Esophagus muscularis mucosa (tissue), 4 donors: ENCODE measurements at places on chromosomes 3 and 15. TPM values are rescaled to one million over a fixed set of nuclear protein-coding genes. Genes with fewer than 3 reads are reported as not detected.

- DNase-seq = no peak
These were observed 35.2 kb upstream of the CDAN1 start for GRCh38 chr15:42772144-42772543.

DNA sequence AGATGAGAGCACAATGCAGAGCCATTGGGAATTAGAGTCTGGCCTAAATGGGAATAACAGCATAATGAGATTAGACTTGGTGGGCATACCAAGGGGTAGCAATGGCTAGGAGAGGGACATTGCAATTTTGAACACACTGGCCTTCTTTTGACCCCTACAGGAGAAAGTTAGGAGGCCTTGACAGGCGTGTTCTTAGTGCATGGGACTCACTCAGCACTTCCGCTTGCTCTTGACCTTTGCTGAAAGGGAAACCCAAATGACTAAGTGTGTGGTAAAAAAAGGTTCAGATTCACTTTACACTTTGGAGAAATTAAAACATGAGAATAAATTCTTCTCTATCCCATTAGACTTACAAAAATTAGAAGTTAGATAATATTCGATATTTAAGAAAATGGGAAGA lies 317.4 kb downstream of the DIPK2A start:
- DNase-seq = no peak

DNA sequence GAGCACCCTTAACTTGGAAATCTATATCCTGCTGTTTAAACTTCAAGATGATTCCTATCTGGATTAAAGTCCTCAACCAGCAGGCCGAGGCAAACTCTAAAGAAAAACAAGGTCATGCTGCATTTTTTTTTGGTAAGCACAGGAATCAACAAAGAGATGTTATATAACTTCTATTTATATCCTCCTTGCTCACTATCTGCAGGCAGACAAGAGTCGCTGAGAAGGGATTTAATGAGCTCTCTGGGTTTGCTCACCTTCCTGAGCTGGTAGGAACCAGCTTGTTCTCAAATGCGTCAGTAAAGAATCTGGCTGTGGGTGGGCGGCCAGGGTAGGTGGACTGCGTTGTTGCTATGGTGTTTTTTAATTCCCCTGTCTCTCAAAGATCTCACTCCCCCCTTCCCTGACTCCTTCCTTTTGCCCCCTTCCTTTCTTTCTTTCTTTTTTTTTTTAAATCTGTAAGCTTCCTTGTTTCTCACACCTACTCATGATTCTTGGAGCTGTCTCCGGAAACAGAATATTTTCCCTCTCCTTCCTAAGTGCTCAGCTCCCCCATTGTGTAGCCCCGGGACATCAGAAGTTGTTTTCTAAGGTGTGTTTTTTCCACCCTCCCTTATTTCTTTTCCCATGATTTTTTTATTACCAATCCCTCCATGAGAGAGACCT lies 228.8 kb upstream of the BHLHE40 start:
- DNase-seq = no peak

GRCh38 chr3:146093896-146094295 lies 67.1 kb downstream of the PLOD2 start:
- DNase-seq = no peak

- no peak for DNase-seq
These were observed 23.1 kb downstream of the TP53BP1 start for GRCh38 chr15:43469867-43470266.

DNA sequence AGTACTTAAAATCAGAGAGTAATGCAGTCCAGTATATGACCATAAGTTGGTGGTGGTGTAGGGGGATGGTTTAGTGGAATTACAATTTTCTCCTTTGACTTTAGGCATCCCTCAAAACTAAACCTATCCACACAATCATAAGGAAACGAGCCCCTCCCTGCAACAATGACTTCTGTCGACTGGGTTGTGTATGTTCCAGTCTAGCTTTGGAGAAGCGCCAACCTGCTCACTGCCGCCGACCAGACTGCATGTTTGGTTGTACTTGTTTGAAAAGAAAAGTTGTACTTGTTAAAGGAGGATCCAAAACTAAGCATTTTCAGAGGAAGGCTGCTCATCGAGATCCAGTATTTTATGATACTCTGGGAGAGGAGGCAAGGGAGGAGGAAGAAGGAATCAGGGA lies 52.8 kb downstream of the MGA start:
- no peak for DNase-seq

DNA sequence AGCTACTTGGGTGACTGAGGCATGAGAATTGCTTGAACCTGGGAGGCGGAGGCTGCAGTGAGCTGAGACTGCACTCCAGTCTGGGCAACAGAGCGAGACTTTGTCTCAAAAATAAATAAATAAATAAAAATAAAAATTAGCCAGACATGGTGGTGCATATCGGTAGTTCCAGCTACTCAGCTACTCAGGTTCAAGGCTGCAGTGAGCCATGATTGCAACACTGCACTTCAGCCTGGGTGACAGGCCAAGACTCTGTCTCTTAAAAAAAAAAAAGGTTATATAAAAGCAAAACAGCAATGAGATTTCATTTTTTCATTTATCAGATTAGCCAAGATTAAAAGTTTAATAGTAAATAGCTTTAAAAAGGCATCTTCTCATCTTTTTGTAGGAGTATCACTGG lies 2.9 kb downstream of the TGM4 start:
- no peak for DNase-seq

- DNase-seq = no peak
These were observed 79.9 kb upstream of the SLC25A26 start for GRCh38 chr3:66140743-66141372.

- no peak for DNase-seq
These were observed 1.3 kb downstream of the TCF12 start for GRCh38 chr15:56919609-56920366.

DNA sequence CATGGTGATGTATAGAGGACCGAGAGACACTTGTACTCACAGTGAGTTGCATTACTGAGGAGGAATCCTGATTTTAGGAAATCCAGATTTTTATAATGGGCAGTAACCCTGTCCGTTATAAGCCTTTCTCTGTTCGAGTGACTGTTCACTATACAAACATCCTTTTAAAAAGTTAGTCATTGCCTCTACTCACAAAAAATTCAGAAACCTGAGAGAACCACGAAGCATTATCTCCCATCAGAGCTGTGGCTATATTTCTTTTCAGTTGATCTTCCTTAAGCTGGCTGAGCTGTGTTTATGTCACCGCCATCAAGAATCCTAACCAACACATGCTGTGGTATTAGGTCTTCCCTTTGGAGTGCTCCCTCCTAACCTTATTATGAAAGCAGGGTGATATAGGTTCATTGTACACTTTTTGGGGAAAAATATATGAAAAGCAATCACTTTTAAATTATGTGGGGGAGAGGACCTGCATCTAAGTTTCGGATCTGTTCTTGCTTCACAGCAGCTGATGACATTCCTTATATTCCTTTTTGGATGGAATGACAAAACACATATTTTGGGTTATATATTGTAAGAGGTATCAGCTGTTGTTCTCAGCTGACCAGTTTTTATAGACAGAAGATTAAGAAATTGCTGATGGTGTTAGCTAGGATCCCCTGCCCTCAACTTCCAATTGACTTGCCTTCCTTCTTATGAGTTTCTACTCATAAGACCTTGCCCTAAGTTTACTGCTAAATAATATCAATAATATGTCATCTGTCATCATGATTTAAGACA lies 465.9 kb upstream of the RASGRP1 start:
- DNase-seq = no peak

GRCh38 chr3:24704496-24704895 lies 209.8 kb upstream of the THRB start:
- DNase-seq = no peak

DNA sequence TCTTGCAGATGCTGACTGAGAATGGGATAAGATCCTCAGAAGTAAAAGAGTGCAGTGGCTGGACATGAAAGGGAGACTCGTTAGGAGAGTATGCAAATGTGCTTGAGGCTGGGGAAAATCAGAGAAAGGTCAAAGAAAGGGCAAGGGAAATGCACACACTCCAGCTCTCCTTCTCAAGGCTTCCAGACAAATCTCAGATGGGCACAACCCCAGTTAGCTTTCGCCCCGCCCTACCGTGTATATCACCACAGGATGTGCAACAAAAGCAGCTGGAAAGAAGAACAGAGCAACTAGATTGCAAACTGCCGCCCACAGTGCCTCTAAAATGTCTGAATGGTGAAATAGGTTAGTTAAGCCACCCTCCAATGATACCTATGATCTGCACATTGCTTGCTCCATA lies 63.9 kb downstream of the CERS3 start:
- DNase-seq = no peak

- DNase-seq = no peak
These were observed 124.5 kb downstream of the CACNA1D start for GRCh38 chr3:53618936-53619335.

GRCh38 chr3:53506763-53507145 lies 12.3 kb downstream of the CACNA1D start:
- no peak for DNase-seq

GRCh38 chr3:44988073-44988472 lies 12.0 kb downstream of the EXOSC7 start:
- DNase-seq = no peak

- DNase-seq = no peak
These were observed 105.1 kb downstream of the ZMAT3 start for GRCh38 chr3:178966299-178967176.

GRCh38 chr15:25067725-25068309 lies 113.0 kb downstream of the SNRPN start:
- no peak for DNase-seq

- no peak for DNase-seq
These were observed 92.3 kb downstream of the FOXP1 start for GRCh38 chr3:71491154-71491752.

- DNase-seq = no peak
These were observed 13.9 kb upstream of the C15orf61 start for GRCh38 chr15:67506775-67507747.

DNA sequence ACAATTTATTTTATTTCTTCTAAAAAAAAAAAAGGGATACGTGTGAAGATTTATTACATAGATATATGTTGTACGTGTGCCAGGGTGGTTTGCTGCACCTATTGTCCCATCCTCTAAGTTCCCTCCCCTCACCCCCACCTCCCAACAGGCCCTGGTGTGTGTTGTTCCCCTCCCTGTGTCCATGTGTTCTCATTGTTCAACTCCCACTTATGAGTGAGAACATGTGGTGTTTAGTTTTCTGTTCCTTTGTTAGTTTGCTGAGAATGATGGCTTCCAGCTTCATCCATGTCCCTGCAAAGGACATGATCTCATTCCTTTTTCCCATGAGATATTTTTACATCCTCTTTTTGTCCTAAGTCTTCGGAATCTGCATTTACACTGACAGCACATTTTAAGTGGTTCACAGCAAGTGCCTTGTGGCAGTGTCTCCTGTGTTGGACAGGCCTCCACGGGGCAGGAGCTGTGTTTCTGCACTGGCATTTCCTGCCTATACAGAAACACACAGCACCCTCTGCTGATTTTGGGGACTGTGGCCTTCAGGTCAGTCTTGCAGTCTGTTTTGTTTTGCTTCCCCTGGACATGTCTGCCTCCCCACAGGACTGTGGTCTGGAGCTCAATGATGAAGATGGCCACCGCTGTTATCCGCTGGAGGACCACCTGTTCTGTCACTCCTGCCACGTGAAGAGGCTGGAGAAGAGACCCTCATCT lies 12.7 kb upstream of the SACM1L start:
- no peak for DNase-seq

GRCh38 chr3:99662838-99663570 lies 24.6 kb downstream of the COL8A1 start:
- no peak for DNase-seq

GRCh38 chr3:100775226-100775625 lies 65.9 kb downstream of the TFG start:
- no peak for DNase-seq

DNA sequence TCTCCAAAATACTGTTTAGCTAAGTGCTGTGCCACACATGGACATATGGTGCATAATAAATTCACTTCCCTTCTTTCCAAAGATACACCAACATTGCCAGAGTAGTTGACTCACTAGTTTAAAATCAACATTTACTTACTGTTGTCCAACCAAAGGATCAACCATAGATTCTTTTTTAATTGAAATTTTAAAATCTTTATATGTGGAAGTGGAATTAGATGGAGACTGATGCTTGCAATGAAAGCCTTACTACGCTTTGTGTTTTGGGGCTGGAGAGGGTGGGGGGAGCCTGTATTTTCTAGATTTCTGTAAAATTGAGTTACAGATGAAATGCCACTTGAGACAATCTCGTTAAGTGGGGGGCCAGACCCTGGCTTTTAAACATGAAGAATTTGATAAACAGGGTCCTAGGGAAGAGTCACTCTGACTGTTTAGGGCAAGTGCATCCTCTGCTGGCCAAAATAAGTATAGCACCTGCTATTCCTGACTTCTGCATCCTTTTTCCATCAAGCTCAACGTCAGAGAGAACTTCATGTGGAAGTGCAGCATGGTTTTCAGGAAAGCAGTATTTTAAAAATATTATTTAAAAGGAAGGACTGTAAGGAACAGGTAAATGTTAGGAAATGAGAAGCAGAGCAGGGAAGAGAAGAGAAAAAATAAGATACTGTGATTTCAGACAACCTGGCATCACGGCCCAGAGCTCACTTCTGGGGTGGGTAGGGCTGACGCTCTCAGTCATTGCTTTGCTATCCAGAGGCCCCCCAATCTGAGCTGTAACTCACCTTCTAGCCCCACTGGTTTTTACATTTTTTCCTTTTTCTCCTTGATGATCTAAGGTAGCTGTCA lies 76.7 kb downstream of the BOC start:
- no peak for DNase-seq

DNA sequence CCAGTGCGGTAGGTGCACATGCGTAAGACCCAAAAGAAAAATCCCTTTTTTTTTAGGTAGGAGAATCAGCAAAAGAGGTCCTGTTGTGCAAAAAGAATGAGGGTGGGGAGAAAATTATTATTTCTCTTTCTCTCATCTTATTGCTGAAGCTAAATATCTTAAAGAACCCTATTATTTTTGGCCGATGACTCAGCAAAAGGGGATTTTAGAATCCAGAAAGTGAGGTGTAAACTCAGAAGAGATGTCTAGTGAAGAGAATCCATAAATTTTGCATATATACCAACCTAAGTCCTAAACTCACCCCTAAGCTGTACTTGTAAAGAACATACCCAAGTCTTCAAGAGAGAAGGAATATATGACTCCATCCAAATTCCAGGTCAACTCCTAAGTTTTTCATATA lies 386.3 kb upstream of the ZNF717 start:
- DNase-seq = no peak

GRCh38 chr3:134610432-134611385 lies 40.1 kb downstream of the KY start:
- peak; percentile 90 for DNase-seq

DNA sequence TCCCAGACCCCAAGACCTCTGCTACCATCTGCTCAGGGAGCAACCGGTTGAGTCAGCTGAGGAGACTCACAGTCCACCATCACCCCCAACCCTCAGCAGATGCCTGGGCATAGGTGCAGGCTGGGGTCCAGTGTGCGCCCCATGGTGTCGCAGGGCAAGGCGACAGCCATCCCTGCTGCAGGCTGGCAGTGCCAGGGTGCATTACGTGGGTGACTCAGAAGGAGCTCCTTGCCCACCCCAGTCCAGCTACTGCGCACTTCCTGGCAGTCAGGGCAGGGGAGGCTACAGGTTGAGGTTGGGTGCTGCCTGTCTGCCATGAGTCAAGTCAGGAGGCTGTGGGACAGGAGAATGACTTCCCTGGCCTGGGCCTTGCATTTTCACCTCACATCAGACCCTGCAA lies 33.5 kb downstream of the RASGRF1 start:
- no peak for DNase-seq

- DNase-seq = no peak
These were observed 271.5 kb downstream of the SLC9A9 start for GRCh38 chr3:143576568-143577270.

The PLEKHO2 gene
- total RNA-seq = 56.3 TPM

The VWA5B2 gene
- 0.17 TPM for total RNA-seq

The ALDH1A2 gene
- 41.2 TPM for total RNA-seq

The AHSG gene
- total RNA-seq = not detected

The TIMP4 gene
- 34.3 TPM for total RNA-seq

The NTRK3 gene
- 3.0 TPM for total RNA-seq

The PLIN1 gene
- total RNA-seq = 5.8 TPM

The CIP2A gene
- 6.2 TPM for total RNA-seq

The CHDH gene
- total RNA-seq = 3.2 TPM
